ENCODE measurements at places on chromosomes 7 and 10.

DNA sequence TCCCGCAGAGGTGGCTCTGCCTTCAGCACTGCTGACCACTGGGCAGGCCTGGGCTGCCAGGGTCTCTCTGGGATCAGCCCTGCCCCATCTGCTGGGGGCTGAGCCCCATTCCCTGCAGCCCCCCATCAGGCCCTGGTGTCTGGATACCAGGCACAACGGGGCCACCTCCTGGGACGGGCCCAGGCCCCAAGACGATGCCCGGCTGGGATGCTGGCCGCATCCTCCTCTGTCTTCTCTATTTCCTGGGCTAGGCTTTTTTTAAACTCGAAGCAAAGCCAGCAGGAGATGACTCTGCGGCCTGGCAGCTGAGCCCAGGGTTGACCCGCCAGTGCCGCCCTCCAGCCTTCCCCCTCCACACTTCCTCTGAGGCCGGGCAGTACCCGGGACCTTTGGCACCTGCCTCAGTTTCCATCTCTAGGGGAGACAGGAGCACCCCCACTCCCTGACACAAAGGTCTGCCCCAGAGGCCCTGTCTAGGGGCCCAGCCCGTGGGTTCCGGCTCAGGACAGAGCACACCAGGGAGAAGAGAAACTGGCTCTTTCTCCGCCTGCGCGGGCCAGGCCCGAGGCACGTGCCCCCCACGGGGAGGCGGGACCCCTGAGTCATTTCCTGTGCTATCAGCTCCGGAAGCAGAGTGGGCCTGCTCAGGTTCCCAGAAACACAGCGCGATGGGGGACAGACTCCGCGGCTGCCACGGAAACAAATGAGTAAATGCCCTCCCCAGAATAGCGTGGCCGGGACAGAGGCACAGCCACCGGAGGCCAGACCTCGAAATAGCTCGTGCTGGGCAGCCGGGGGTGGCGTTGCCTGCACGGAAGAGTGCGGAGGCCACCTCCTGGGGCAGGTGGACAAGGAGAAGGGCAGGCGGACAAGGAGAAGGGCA is 84.6 kb upstream of the PDGFA start:
- peak; percentile 84 for DNase-seq

DNA sequence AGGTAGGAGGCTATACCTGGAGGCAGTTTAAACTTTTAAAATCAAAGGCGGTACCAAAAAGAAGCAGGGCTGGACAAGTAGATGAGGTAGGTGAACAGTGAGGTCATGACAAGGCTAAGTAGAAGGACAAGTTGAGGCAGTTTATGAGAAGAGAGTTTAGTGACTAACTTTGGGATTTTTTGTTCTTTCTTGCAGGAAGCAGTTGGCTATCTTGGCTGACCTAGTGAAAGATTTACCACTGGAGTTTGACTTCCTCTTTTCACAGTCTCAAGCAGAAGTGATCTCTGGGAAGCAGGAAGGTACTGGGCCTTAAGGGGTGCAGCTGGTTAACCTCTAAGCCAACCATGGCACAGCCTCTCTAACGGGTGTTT is 26.3 kb downstream of the ENTPD7 start:
- no peak for DNase-seq

GRCh38 chr7:149188637-149189259 is 6.6 kb upstream of the ZNF282 start:
- peak; percentile 40 for DNase-seq

- DNase-seq = peak; percentile 52
Measured at GRCh38 chr7:149830997-149831740, 7.0 kb upstream of the ZNF862 start.

GRCh38 chr10:100997360-100998182 is 2.0 kb upstream of the LZTS2 start:
- DNase-seq = peak; percentile 91

DNA sequence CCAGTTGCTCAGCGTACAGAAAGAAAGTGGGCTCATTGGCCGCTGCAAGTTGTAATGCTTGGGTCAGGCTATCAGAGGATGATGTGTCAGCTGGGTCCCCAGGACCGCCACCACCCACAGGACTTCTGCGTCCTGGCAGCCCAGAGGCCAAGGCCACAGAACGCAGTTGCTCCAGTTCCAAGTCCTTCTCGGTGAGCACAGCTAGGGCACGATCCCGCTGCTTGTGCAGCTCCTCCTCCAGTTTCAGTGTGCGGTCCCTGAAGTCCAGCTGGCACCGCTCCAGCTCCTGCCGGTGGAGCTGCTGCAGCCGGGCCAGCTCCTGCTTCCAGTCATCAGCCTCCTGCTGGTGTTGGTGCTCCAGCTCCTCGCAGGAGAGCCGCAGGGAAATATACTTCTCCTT is 3.0 kb downstream of the GCC1 start:
- DNase-seq = peak; percentile 86

GRCh38 chr7:105011141-105011830 is 2.7 kb upstream of the KMT2E start:
- no peak for DNase-seq

Measured in sigmoid colon (tissue), 7 donors.